ENCODE measurements at places on chromosomes 13 and 19.
A peak's percentile ranks its signal among the peaks of the same experiment; 100 is the strongest.

DNA sequence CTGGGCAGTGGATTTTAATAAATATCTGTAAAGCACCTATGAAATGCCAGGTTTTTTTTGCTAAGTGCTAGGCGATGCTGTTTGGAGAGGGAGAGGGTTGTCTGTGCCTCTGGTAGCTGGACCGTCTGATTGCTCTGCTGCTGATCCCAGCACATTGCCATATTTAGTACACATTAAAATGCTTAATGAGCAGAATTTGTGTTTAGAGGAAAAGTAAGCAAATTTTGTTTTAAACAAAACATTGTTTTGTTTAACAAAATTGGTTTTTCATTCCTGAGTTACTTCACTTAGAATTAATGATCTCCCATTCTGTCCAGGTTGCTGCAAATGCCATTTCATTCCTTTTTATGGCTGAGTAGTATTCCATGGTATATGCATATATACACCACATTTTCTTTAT, 85.2 kb downstream of the LMO7 start:
- H3K4me3 ChIP-seq = no peak overlapping the region
- DNase-seq = no peak
- no peak overlapping the region for H3K27ac ChIP-seq
- H3K27me3 ChIP-seq = no peaks in the 10 kb centered on the region

- H3K27me3 ChIP-seq = no peaks in the 10 kb centered on the region
- H3K27ac ChIP-seq = no peak overlapping the region
- H3K36me3 ChIP-seq = no peaks in the 10 kb centered on the region
Observed at GRCh38 chr19:50647879-50648615, 1.2 kb upstream of the C19orf81 start.

GRCh38 chr19:35843676-35844481, 8.4 kb downstream of the NPHS1 start:
- no peaks in the 10 kb centered on the region for H3K27me3 ChIP-seq
- H3K4me3 ChIP-seq = no peak overlapping the region
- DNase-seq = no peak
- H3K36me3 ChIP-seq = no peaks in the 10 kb centered on the region

GRCh38 chr19:18605546-18606280, 886 bp downstream of the CRLF1 start:
- DNase-seq = no peak
- peaks cover 55% of the 10 kb centered on the region for H3K4me1 ChIP-seq
- H3K27ac ChIP-seq = peak overlapping the region; percentile 68
- no peaks in the 10 kb centered on the region for H3K27me3 ChIP-seq
- H3K36me3 ChIP-seq = peaks cover 6% of the 10 kb centered on the region

GRCh38 chr19:48879025-48879637, 6.9 kb downstream of the PPP1R15A start:
- H3K36me3 ChIP-seq = peaks cover 21% of the 10 kb centered on the region
- no peak for DNase-seq
- H3K4me1 ChIP-seq = peaks cover 39% of the 10 kb centered on the region

- DNase-seq = no peak
- H3K27me3 ChIP-seq = no peaks in the 10 kb centered on the region
- no peak overlapping the region for H3K27ac ChIP-seq
- H3K36me3 ChIP-seq = no peaks in the 10 kb centered on the region
- no peaks in the 10 kb centered on the region for H3K4me1 ChIP-seq
Observed at GRCh38 chr13:62510906-62511655, 1095.4 kb upstream of the PCDH20 start.

DNA sequence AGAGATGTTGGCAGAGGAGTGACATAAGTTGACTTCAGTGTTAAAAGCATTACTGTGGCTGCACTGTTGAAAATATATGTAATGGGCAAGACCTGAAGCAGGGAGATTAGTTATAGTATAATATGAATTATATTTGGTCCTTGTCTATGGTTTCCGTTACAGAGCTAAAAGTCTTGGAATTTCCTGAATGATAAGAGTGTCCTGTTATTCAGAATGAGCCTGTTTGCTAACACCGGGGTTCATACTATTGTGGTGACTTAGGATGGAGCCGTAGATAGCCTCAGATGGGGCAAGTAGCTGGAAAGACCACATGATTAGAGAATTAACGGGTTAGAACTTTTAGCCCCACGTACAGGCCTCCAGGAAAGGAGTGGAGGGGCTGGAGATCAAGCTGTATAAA, 5.7 kb downstream of the USPL1 start:
- H3K4me3 ChIP-seq = no peak overlapping the region
- no peak overlapping the region for H3K27ac ChIP-seq
- peaks cover 32% of the 10 kb centered on the region for H3K36me3 ChIP-seq
- no peaks in the 10 kb centered on the region for H3K27me3 ChIP-seq
- H3K4me1 ChIP-seq = peaks cover 20% of the 10 kb centered on the region

DNA sequence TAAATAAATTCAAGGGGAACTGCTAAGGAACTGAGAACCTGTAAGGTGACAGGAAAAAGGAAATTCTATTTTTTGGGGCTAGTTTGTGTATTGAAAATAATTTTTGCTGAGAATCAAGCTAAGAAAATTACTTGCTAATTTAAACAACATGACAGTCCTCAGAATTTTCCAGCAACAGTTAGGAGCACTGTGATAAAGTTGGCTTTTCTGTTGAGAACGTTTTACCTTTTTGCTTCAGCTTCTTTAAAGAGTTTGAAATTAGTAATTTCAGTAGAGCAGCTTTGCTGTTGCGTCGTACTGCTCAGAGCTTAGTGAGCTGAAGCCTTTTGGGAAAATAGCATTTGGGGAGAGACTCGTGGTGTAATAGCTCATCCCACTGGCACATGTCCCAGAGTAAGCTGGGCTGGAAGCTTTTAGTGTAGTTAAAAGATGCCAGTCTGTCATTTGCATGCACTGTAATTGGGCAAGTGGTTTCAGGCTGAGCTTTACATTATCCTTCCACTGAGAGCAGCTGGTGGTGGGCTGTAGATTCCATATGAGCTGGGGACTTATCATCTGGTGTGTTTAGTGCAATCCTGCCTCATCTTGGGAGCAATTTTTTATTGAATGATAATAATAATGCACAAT, 69.8 kb downstream of the LRCH1 start:
- no peaks in the 10 kb centered on the region for H3K36me3 ChIP-seq
- no peak for DNase-seq
- H3K4me3 ChIP-seq = no peak overlapping the region
- no peaks in the 10 kb centered on the region for H3K27me3 ChIP-seq

- peaks cover 54% of the 10 kb centered on the region for H3K4me1 ChIP-seq
- no peaks in the 10 kb centered on the region for H3K36me3 ChIP-seq
- peak; percentile 86 for DNase-seq
- H3K27me3 ChIP-seq = no peaks in the 10 kb centered on the region
Observed at GRCh38 chr19:49148784-49149651, 6.2 kb downstream of the HRC start.

Measured in HepG2 (cell line).